Caudate nucleus (tissue), 63 donors: ENCODE measurements at places on chromosomes 3 and 15.
A peak's percentile ranks its signal among the peaks of the same experiment; 100 is the strongest.

GRCh38 chr3:169744366-169745054 is 20.4 kb downstream of the TERC start:
- no peak for DNase-seq

GRCh38 chr3:100910986-100911385 is 82.2 kb downstream of the ABI3BP start:
- no peak for DNase-seq

- no peak for DNase-seq
Measured at GRCh38 chr15:79089890-79090486, 592 bp downstream of the RASGRF1 start.

GRCh38 chr3:5756443-5756842 is 568.9 kb downstream of the EDEM1 start:
- no peak for DNase-seq

DNA sequence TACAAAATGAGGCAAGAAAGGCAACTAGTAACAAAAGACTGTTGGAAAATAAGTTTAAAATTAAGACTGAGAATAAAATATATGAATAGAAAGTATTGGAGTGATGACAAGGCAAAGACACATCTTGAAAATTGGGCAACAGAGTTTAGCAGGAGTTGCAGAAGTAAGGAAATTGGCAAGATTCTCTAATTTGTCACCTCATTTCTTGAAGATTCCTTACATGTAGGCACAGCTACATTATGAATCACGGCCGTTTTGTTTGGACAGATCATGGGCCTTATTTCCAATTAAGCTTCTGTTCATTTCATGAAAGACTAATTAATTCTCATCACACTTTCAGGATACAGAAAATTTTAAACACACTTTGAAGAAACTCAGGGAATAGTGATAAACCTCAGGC is 170.1 kb downstream of the ROBO1 start:
- no peak for DNase-seq

GRCh38 chr3:44988073-44988472 is 12.0 kb downstream of the EXOSC7 start:
- DNase-seq: no peak

DNA sequence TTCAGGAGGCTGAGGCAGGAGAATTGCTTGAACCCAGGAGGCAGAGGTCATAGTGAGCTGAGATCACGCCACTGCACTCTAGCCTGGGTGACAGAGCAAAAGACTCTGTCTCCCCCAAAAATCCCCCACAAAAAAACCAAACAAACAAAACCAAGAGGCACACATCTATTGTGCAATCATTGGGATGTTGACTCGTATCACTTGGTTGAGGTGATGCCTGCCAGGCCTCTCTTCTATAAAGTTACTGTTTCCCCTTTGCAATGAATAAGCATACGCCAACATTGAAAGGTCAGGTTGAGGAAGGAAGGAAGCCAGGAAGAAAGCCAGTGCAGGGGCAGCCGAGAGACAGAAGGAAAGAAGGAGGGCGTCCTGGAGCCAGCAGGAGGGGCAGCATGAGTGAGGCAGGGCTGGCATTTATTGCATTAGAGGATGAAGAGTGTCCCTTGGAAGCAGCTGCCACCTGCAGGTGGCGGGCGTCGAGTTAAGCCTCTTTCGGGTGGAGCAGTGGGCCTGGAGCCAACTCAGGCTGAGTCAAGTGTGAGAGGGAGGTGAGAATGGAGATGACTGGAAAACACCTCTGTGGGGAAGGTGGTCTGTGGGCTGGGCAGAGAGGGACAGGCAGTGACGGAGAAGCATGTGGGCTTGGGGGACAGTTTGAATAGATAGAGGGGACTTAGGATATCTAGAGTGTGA is 8.3 kb upstream of the CSPG4 start:
- no peak for DNase-seq

GRCh38 chr3:94303897-94304296 is 241.0 kb downstream of the NSUN3 start:
- DNase-seq: peak; percentile 17

DNA sequence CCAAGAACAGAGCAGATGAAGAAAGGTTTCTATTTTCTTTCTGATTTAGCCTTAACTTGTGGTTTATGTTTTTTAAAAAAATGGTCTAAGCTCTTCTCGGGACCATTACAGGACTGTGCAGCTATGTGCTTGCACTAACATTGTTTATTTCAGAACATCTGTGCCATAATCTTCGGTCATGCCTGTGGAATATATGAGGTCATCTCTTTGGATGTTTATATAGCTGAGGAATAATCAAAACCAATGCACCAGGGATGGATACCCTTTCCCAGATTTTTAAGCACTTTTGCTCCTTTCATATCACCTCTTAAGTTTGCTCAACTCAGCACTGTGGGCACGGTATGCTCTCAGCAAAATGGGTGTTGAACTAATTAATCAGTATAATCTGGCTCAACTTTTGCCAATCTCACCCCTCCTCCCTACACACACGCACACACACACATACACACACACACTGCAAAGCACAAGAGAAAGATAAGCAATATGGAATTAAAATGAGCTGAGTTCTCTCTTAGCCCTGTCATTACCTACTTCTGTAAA is 268.5 kb upstream of the TMC3 start:
- DNase-seq: no peak

DNA sequence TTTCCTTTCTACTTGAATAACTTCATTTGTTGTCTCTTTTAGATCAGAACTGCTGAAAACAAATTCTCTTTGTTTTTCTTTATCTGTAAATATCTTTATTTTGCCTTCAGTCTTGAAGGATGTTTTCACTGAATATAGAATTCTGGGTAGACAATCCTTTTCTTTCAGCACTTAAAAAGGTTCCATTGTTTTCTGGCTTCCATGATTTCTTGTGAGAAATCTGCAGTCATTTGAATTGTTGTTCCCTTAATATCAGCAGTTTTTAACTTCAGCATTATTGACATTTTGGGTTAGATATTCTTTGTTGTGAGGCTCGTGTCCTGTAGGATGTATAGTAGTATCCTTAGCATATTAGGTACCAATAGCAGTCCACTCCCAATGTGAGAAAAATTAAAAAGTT is 65.8 kb downstream of the SV2B start:
- no peak for DNase-seq

- DNase-seq: no peak
Measured at GRCh38 chr3:14876921-14877333, 58.2 kb downstream of the FGD5 start.

GRCh38 chr3:150268426-150269391 is 139.4 kb upstream of the TSC22D2 start:
- no peak for DNase-seq

DNA sequence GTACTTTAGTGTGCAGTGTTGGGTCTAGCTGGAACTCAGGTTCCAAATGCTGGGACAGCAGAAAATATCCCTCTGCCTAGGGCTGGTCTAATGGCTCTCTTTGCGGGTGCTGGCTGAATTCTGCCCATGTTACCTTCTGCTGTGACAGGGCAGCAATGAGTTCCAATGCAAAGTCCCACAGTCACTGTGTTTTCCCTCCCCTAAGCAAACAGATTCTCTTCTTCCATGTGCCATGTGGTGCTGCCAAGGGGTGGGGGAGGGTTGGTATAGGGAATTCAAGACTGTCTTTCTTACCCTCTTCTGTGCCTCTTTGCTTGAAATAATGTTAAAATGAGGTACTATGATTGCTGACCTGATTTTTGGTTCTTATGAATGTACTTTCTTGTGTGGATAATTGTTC is 229.6 kb downstream of the GBE1 start:
- DNase-seq: no peak

- DNase-seq: no peak
Measured at GRCh38 chr3:146222204-146223046, 28.5 kb downstream of the PLSCR4 start.

GRCh38 chr3:64691051-64691450 is 3.3 kb upstream of the ADAMTS9 start:
- DNase-seq: no peak

- DNase-seq: no peak
Measured at GRCh38 chr15:83904107-83905040, 250.5 kb downstream of the ADAMTSL3 start.

- DNase-seq: no peak
Measured at GRCh38 chr3:136720091-136720490, 32.1 kb downstream of the STAG1 start.

- DNase-seq: no peak
Measured at GRCh38 chr3:165211721-165212120, 15.5 kb upstream of the SLITRK3 start.

GRCh38 chr3:14137445-14137844 is 12.6 kb downstream of the TMEM43 start:
- no peak for DNase-seq

DNA sequence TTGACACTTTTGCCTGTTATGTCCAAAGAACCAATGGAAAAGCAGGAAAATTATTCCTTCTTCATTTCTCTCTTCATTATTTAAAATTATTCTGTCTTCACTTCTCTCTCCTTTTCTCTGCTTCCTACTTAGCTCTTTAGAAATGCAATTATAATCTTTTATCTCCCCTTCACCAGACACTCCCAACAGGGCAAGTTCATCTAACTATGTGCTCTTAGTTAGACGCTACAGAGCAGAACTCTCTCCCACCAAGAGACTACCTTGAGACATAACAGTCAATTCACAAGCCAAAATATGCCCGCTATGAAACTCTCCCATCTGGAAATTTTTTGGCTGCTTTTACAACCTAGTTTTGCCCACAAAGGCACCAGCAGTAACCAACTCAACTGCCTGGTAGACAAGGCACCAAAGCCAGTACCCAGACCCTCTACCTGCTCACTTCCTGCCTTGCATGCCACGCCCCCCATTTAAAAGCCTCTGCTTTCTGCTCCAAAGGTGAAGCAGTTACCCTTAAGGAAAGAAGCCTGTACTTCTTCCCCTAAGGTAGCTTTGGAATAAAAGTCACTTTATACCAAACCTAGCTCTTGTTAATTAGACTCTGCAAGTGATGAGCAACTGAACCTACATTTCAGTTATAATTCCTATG is 28.1 kb downstream of the CCRL2 start:
- DNase-seq: no peak

DNA sequence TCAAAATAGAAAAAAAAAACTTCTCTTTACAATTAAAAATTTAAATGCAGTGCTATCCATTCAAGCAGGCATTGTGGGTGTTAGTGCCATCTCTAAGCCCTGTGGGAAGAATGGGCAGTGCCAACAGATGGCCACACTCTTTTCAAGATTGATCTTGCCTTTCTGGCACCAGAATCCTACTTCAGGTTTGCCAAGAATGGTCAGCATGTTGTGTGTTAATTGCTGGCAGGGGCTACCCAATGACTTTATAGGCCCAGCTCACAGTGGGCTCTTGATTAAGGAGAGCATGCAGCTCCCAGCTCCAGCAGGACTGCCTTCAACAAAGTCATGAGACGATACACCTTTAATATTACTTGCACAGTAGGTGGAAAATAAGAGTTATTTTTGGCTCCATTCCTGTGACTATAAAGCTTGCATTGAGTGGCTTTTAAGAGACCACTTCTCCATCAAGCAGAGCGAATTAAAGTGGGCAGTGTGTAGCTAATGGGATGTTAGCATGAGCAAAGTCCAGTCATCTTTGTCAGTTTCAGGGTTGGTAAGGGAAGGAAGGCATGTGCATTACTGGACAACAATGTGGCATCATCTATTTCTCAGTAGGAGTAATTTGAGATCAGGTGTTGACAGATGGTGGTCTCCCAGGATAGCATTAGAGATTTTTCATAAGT is 476.8 kb downstream of the C3orf38 start:
- no peak for DNase-seq

- no peak for DNase-seq
Measured at GRCh38 chr3:164883171-164883570, 195.1 kb downstream of the SI start.

GRCh38 chr3:14884665-14885064 is 62.7 kb upstream of the NR2C2 start:
- no peak for DNase-seq

DNA sequence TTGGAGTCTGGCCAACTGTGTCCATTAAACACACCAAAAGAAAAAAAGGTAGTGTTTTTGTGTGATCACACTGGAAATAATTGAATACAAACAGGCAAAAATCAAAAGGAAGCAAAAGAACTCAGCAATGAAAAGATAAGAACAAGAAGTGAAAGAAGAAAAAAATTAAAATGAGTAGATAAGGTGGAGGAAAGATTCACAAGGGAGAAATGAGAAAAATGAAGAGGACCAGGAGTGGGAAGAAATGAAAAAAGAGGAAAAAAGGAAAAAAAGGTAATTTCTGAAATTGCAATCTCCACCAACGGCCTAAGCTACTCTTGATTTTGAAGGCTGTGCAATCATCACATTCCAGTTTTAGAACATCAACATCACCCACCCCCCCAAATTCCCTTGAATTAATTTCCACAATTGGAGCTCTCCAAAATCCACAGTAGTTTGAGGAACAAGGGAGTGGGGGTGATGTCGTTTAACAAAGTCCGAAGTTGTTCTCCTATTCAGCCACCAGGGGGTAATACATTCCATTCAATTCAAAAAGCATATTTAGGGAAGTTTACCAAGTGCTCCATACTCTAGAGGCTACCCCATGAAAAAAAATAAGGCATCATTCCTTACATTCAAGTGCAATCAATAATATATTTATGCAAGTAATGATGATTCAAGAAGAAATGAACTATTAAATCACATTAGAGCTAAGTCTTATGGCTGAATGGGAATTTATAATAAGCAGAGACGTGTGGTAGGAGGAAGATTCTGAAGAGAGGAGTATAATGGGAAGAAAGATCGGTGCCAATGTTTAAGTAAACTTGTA is 37.4 kb downstream of the ZNF860 start:
- DNase-seq: no peak

- no peak for DNase-seq
Measured at GRCh38 chr3:161548301-161548700, 51.7 kb downstream of the OTOL1 start.

- no peak for DNase-seq
Measured at GRCh38 chr3:3560591-3561311, 238.5 kb upstream of the LRRN1 start.

DNA sequence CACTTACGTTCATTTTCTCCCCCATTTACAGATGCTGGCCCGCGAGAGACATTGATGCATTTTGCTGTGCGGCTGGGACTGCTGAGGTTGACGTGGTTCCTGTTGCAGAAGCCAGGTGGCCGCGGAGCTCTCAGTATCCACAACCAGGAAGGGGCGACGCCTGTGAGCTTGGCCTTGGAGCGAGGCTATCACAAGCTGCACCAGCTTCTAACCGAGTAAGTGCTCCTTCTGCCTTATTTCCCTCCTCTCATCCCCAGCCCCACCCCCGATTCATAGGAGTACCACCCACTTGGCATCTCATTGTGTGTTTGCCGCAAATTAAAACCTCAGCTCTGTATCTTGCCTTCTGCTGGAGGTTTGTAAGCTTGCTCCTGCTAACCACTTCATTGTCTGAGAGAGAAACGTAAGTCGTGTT is 163.3 kb downstream of the AKAP13 start:
- DNase-seq: no peak

- DNase-seq: no peak
Measured at GRCh38 chr3:88137836-88138235, 11.9 kb upstream of the C3orf38 start.
